H9 (cell line): ENCODE measurements at places on chromosomes 2 and 18. TPM values are rescaled to one million over a fixed set of nuclear protein-coding genes. Genes with fewer than 3 reads are reported as not detected.

DNA sequence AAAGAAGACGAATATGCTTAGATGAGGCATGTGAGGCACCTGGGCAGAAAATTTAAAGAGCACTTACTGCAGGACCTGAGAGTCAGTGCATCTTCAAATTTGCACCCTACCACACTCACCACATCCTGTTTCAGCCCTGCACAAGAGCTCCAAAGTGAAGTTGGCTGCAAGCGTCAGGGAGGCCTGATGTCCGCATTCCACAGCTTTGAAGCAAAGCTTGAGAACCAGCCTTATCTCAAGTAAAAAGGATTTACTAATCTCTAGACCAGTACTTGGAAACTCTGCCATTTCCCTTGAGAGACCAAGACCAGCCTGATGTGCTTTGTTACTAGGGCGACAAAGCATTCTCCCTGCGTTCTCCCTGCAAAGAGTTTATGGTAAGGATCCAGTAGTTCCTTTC is 3.4 kb upstream of the ASNSD1 start:
- DNase-seq: no peak

The HOXD11 gene
- not detected in 2 replicates for total RNA-seq

DNA sequence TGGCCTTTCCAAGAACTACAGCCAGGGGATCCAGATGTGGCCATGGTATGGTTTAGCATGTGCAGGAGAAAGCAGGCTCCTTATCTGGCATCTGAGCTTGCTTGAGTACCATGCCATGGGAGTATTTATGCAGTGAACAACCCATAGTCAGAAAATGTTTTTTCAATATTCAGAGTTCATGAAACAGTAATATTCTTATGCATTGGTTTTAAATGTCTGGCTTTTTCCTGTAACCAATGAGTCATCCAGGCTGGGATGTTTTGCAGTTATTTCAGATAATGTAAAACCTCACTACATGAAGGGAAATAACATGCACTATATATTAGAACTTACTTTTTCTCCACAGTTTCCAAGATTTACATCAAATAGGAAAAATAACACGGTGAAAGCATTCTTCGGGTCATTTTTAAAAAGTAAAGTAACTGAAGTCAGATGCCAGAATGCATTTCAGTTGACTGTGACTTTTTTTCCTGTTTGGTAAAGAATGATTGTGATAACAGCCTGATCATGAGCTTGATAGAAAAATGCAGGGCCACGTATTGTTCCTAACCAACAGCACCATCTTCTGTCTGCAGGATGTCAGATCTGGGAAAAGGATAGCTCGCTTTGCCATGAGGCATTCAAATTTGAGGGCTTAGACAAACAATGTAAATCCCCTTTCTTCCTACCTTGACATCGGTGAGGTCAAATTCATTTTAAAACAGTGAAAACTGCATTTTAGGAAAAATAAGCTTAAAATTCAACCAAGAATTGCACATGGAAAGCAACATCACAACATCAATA is 152.8 kb downstream of the DSC3 start:
- peak; percentile 41 for DNase-seq

DNA sequence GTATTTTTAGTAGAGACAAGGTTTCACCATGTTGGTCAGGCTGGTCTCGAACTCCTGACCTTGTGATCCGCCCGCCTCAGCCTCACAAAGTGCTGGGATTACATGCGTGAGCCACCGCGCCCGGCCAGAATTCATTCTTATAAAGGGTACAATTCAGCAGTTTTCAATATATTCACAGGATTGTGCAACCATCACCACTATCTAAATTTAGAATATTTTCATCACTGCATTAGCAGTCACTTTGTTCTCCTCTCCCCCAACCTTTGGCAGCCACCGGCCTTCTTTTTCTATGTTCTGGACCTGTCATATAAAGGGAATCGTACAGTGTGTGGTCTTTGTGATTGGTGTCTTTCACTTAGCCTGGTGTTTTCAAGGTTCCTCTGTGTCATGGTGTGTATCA is 40.7 kb downstream of the TCF7L1 start:
- DNase-seq: no peak

DNA sequence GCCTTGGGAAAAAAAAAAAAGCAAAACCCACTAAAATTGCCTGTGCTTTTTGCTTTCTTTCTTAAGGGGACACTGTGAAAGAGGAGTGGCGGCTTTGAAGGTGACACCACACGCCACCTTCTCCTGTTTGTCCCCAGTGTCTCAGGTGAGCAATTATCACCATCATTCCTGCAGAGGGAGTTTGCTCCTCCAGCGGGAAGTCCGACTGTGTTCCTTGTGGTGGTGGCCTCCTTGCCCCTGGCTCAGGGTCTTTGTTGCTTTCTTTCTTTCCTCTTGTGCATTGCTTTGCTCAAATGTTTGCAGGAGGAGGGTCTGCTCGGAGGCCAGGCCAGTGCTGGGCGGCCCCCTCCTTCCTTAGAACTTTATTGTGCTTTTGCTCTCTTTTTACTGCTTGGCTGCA is 164.3 kb upstream of the CXCR4 start:
- no peak for DNase-seq

DNA sequence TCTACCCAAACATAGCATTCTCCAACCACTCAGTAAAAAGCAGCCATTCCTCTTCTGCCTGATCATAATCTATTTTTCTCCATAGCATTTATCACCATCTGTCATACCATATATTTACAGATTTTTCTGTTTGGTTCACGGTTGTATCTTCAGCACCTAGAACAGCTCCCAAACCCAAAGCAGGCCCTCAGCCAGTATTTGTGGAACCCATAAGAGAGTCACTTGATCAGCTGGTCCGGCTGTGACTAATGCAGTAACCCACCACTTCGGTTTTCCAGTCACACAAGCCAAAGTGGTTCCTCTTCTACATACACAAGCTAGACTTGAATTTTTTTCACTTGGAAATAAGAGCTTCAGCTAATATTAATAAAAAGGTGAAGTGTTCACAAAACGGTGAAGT is 511.6 kb upstream of the CELF4 start:
- no peak for DNase-seq

GRCh38 chr2:141021611-141022010 is 1109.2 kb downstream of the LRP1B start:
- no peak for DNase-seq
